ENCODE measurements at places on chromosomes 2 and 18. TPM values are rescaled to one million over a fixed set of nuclear protein-coding genes. Genes with fewer than 3 reads are reported as not detected.
A peak's percentile ranks its signal among the peaks of the same experiment; 100 is the strongest.

MOGAT1 gene
- total RNA-seq, result not detected

ARHGAP25 gene
- 207 TPM for total RNA-seq

TEKT4 gene
- not detected for total RNA-seq

SGO2 gene
- total RNA-seq, result 5.3 TPM

DSG4 gene
- not detected for total RNA-seq

LIPG gene
- total RNA-seq, result not detected

TRIM43 gene
- not detected for total RNA-seq

CPO gene
- not detected for total RNA-seq

STON1 gene
- total RNA-seq, result 2.9 TPM

DPY30 gene
- total RNA-seq, result 43.4 TPM

MAB21L4 gene
- not detected for total RNA-seq

- DNase-seq, result no peak
Observed at GRCh38 chr18:44370861-44371260, 309.8 kb upstream of the SETBP1 start.

DNA sequence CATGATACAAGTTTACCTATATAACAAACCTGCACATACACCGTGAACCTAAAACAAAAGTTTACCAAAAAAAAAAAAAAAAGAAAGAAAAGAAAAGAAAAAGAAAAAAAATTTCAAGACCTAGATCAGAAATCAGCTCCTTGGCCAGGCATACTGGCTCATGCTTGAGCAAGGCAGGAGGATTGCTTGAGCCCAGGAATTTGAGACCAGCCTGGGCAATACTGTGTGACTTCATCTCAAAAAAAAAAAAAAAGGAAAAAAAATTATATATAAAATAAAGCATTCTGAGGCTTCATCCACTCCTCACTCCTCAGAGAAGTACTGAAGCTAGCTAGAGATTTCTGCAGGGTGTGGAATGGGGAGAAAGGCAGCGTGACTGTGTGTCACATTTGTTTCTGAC is 11.8 kb upstream of the PROC start:
- no peak for DNase-seq

GRCh38 chr2:168439536-168439935 is 16.5 kb upstream of the CERS6 start:
- no peak for DNase-seq

GRCh38 chr2:119436993-119437772 is 5.5 kb downstream of the TMEM37 start:
- no peak for DNase-seq

- no peak for DNase-seq
Observed at GRCh38 chr2:241083091-241083415, 19.0 kb downstream of the MTERF4 start.

GRCh38 chr2:166932032-166932431 is 43.8 kb downstream of the XIRP2 start:
- no peak for DNase-seq

DNA sequence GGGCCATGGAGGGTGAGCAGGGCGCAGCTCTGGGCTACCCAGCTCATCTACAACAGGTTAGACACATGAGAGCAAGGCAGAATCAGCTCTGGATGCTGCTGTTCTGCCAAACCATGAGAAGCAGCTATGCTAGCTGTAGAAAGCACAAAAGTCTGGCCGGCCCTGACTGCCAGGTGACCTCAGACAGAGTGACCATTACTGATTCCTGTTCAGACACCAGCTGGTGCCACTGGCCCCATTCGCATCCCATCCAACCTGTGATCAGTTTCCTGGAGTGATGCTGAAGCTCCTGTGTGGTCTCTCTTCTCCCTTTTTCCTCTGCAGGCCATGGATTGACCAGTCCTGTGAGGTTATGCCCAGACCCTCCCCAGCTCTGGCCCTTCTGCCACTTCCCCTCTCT is 14.3 kb downstream of the RBMS1 start:
- DNase-seq, result no peak

GRCh38 chr2:158735822-158736580 is 59.1 kb upstream of the DAPL1 start:
- no peak for DNase-seq

DNA sequence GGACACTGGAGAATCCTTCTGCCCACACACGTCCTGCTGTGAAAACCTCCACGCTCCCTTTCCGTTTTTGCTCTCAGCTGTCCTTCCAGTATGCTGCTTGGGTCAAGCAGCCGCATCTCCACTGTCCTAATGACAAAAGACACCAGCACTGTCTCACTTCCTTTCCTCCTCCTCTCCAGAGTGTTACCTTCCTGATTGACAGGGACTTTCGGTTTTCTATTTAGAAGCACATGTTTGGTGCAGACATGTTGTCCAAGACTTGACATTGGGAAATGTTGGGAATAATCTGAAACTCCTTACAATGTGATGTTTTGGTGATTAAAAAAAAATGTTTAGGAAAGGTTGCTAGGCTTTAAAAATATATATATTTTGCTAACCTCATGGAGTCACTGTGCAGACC is 226.6 kb downstream of the FAM210A start:
- no peak for DNase-seq

GRCh38 chr2:200625282-200625681 is 39.5 kb downstream of the AOX1 start:
- no peak for DNase-seq

GRCh38 chr2:46689993-46690392 is 210.6 kb downstream of the TMEM247 start:
- DNase-seq, result no peak

DNA sequence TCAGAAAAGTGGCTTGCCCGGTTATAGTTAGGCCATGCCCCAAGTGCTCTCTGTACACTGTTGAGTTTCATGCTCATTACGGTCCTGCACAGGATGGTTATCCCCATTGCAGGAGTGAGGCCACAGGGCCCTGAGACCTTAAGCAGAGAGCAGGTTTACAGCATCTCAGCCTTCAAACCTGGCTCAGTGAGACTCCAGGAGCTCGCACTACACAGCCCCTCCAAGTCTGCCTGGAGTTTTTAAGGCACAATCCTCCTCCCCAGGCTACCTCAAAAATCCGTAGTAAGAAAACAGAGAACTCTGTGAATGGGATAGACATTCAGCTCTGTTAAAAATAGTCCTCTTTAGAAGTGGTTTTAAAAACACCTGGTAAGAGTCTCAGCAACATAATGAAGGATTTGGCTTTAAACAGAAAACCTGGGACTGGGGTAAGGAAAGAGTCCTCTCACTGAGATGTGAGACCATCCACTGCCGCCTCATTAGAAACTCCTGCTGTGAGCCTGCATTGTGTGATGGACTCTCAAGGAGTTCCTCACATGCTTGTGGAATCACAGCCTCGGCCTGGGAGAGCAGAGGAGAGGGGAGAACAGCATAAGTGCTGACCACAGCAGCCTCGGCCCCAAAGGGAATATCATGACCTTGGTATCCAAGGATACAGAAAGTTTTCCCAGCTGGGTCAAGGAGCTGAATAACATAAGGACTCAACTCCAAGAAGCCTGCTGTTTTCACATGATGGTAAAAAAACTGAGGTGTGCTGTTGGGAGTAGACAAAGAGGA is 214.8 kb downstream of the ATAD2B start:
- peak; percentile 3 for DNase-seq

GRCh38 chr2:128788636-128789220 is 470.1 kb upstream of the HS6ST1 start:
- no peak for DNase-seq

- DNase-seq, result no peak
Observed at GRCh38 chr18:62279561-62279960, 45.5 kb upstream of the TNFRSF11A start.

DNA sequence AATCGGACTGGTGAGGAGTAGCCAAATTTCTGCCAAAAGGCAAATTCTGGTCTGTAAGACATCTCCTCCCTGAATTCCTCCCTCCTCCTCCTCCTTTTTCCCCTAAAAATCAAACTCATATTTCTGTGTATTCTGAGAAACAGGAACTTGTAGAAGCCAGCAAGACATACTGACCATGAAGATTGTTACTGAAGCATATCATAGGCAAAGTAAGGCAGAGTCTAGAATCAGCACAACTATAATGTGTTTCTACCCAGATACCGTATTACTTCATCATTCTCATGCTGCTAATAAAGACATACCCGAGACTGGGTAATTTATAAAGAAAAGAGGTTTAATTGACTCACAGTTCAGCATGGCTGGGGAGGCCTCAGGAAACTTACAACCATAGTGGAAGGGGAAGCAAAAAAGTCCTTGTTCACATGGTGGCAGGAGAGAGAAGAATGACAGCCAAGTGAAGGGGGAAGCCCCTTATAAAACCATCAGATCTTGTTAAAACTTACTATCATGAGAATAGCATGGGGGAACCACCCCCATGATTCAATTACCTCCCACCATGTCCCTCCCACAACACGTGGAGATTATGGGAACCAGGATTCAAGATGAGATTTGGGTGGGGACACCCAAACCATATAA is 24.9 kb upstream of the EPC2 start:
- DNase-seq, result peak; percentile 51

Data from B cell (primary cell).